ENCODE measurements at places on chromosomes 1 and 21. TPM values are rescaled to one million over a fixed set of nuclear protein-coding genes. Genes with fewer than 3 reads are reported as not detected.

The CELA3A gene
- polyA plus RNA-seq = not detected

The GATAD2B gene
- polyA plus RNA-seq = 5.7 TPM

The CDC42BPA gene
- polyA plus RNA-seq = not detected

The FAM167B gene
- polyA plus RNA-seq = not detected

The FOXE3 gene
- polyA plus RNA-seq = not detected

The ARHGAP29 gene
- not detected for polyA plus RNA-seq

The SPRR1B gene
- not detected for polyA plus RNA-seq

The CYP4Z1 gene
- polyA plus RNA-seq = not detected

The HHAT gene
- 5.2 TPM for polyA plus RNA-seq

The TMEM61 gene
- polyA plus RNA-seq = not detected
